ENCODE measurements at places on chromosomes 3 and 15.

GRCh38 chr15:52066842-52067544, 45.6 kb downstream of the BCL2L10 start:
- no peak for DNase-seq

GRCh38 chr15:79034284-79034683, 56.3 kb downstream of the RASGRF1 start:
- DNase-seq: no peak

GRCh38 chr15:90557186-90558084, 27.7 kb downstream of the CRTC3 start:
- no peak for DNase-seq

GRCh38 chr3:156693166-156693565, 18.8 kb downstream of the TIPARP start:
- no peak for DNase-seq

- DNase-seq: no peak
These were observed 162.3 kb upstream of the TPM1 start for GRCh38 chr15:62880278-62880677.

GRCh38 chr15:56984681-56985481, 66.4 kb downstream of the TCF12 start:
- no peak for DNase-seq

DNA sequence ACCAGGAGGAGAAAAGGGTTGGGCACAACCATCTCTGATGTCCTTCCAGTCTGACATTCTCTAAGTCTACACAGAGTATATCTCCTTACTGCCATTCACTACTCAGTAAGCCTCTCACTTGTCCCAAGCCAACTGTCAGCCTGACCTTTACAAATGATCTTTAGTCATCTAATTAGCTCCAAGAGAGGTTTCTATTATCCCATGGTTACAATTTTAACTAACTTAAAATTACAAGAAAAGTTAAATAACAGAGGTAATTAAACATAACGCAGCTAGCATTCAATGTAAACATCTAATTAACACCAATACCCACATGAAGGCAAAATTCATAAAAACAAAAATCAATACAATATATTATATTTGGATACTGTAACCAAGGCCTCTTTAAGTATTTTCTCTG, 126.9 kb downstream of the LSAMP start:
- DNase-seq: no peak

DNA sequence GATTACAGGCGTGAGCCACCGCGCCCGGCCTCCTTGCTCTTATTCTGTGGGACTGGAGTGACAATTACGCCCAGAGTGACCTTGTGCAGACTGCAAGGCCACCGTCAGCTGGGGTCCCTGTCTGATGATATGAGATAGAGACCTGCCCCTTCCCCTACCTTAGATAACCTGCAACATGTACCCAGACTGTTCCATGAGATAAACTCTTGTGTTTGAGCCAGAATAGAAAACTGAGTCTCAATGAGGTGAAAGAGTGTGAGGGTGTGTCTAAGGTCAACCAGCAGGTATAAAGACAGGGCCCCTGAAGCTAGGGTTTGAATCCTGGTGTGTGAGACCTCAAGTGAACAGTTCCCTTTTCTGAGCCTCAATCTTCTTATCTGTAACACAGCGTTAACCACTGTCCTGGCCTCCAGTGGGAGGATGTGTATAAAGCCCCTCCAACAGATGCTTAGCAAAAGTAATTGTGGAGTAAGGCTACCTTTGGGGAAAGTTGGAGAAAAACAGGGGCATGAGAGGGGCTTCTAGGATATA, 6.0 kb downstream of the TADA3 start:
- no peak for DNase-seq

- no peak for DNase-seq
These were observed 39.6 kb downstream of the LEKR1 start for GRCh38 chr3:156865732-156866131.

DNA sequence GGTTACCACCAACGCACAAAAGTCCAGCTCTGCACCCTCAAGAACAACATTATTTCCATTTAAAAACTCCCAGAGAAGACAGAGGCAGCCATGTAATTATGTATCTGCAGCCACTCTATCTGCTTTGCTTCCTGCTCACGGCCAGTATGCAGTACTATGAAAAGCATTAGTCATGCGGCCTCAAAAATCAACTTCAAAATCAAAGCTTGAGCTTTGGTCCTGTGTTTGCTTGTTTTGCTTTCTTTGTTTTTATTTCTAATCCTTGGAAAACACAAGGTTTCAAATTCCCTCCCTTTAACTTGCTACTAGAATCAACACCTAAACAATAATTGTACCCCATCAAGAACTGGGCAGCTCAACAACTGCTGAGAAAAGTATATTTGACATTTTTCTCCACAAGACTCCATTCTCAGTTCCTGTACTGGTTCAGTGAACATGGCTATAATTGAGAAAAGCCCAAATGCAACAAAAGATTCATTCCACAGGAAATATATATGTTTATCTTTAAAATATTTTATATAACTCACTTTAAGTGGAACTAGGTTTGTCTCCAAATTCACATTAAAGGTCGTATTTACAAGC, 37.6 kb downstream of the GBE1 start:
- DNase-seq: no peak

- DNase-seq: no peak
These were observed 39.1 kb downstream of the SEMA5B start for GRCh38 chr3:122988508-122988907.

DNA sequence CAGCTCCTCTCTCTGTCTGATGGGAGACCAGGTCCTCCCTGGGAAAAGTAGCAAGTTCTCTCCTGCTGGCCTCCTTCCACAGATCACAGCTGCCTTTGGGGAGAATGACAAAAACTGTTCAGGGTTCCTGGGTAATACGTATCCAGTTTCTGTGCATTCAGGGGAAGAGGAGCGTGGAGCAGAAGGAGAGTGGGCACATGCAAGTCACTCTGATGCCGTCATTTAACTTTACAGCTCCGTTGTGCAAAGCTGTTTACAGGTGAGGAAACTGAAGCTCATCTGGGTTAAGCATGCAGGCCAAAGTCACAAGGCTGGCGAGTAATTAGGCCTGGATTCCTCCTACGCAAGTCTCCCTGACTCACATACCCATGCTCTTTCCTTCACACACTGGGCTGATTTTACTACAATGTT, 7.5 kb upstream of the TM4SF1 start:
- DNase-seq: no peak

- no peak for DNase-seq
These were observed 48.8 kb upstream of the PLXNA1 start for GRCh38 chr3:126934031-126934531.
